IMR-90 (cell line): ENCODE measurements at places on chromosomes 3 and 15. TPM values are rescaled to one million over a fixed set of nuclear protein-coding genes. Genes with fewer than 3 reads are reported as not detected.
A peak's percentile ranks its signal among the peaks of the same experiment; 100 is the strongest.

DNA sequence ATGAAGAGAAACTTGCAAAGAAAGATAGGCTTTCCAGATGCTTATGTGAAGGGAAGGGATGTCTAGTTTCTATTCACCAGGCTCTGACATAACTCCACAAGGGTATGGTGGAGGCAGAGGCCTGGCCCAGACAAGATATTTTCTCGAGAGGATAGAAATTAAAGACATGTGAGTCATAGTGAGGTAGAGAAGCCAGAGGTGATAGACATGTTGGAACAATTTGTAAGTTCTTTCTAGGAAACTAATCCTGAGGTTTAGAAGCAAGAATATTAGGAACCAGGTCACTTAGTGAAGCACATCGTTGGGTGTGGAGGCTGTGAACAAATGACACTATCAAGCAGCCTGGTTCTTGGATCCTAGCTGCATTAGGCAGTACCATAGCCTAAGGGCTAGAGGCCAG is 176.9 kb downstream of the BBX start:
- DNase-seq, result peak; percentile 43
- H3K4me1 ChIP-seq, result peaks cover 3% of the 10 kb centered on the region
- H3K4me3 ChIP-seq, result no peak overlapping the region
- no peak overlapping the region for H3K27ac ChIP-seq

- H3K4me3 ChIP-seq, result no peak overlapping the region
- no peak overlapping the region for H3K27ac ChIP-seq
- no peaks in the 10 kb centered on the region for H3K4me1 ChIP-seq
Observed at GRCh38 chr3:137174514-137174913, 216.7 kb downstream of the IL20RB start.

DNA sequence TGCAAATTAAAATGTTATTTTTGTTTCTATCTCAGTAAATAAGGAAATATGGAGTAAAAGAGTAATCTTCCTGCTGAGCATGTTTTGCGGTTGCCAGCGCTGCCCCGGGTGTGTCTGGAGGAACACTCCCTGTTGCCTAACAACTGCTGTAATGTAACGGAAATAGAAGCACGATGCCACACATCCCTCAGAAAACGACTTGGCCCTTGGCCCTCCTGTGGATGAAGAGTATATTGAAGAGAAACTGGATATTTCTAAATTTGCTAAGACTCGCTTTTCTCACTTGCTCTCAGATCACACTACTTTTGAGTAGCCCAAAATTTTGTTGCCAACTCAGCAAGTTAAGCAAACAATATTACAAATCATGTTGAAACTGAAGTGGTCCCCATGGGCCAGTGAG is 18.9 kb downstream of the CX3CR1 start:
- peak; percentile 71 for DNase-seq
- no peaks in the 10 kb centered on the region for H3K4me1 ChIP-seq
- no peak overlapping the region for H3K4me3 ChIP-seq
- H3K27ac ChIP-seq, result no peak overlapping the region

DNA sequence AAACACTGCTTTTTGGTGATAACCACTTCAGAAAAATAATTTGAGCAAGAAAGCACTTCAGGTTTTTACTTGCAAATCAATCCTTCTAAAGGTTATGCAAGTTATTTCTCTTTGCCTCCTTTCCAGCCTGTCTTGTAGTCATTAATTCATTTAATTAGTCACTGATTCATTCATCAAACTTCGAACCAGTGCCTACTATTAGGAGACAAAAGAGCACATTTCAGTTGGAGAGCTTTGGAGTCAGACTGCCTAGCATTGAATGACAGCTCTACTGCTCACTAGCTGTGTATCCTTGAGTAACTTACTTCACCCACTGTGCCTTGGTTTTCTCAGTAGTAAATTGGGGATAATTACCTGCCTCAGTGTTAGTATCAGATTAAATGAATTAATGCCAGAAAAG is 14.9 kb upstream of the LRRC58 start:
- H3K36me3 ChIP-seq, result no peaks in the 10 kb centered on the region
- no peak overlapping the region for H3K27ac ChIP-seq
- H3K27me3 ChIP-seq, result peaks cover 22% of the 10 kb centered on the region
- H3K4me3 ChIP-seq, result no peak overlapping the region

DNA sequence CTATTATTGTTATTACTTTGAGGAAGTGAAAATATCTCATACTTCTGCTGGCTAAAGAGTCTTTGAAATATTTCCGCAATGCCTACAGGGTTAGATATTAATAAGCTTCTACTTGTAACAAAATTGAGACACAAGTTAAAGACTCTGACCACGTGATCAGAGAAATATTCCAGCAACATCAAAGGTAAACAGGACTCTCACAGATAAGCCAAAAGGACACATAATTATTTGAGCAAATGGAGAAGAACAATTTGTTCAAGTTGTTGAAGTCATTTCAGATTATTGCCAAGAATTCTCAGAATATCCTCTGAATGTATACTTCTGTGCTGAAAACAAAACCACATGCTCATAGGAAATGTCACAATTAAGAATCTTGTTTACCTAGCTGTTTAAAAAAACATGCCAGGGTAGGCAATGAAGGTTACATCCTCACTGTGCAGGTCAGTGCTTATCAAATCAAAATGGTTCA is 225.8 kb upstream of the ALCAM start:
- H3K36me3 ChIP-seq, result no peaks in the 10 kb centered on the region
- no peak overlapping the region for H3K4me3 ChIP-seq
- no peaks in the 10 kb centered on the region for H3K27me3 ChIP-seq
- H3K4me1 ChIP-seq, result no peaks in the 10 kb centered on the region
- DNase-seq, result peak; percentile 1

- H3K36me3 ChIP-seq, result no peaks in the 10 kb centered on the region
- H3K4me3 ChIP-seq, result no peak overlapping the region
- no peak for DNase-seq
- peak overlapping the region; percentile 4; the same call in 1 of the 2 replicates for H3K27ac ChIP-seq
- H3K27me3 ChIP-seq, result no peaks in the 10 kb centered on the region
- peaks cover 13% of the 10 kb centered on the region for H3K4me1 ChIP-seq
Observed at GRCh38 chr3:177347611-177348010, 150.3 kb upstream of the TBL1XR1 start.

DNA sequence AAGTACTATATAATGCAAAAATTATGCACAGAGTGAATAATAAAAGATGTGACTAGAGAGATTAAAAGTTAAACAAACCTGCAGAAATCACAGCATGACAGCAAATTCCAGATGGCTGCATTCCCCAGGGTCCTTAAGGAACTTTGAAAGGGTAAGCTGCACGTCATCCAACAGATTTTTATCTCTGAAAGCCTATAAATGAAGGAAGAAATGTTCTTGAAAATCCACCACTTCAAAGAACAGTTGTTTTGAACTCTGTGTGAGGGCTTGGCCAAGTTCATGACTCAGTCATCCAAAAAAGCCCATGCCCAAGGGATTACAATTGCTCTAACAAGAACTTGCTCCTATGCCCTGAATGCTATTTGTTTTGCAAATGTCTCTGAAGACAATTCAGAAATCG is 603.6 kb downstream of the PLOD2 start:
- no peak overlapping the region for H3K4me3 ChIP-seq
- no peaks in the 10 kb centered on the region for H3K27me3 ChIP-seq
- no peak for DNase-seq
- H3K36me3 ChIP-seq, result no peaks in the 10 kb centered on the region
- no peaks in the 10 kb centered on the region for H3K4me1 ChIP-seq

- peak; percentile 92 for DNase-seq
- no peak overlapping the region for H3K4me3 ChIP-seq
- H3K27ac ChIP-seq, result peak overlapping the region; percentile 92
- H3K27me3 ChIP-seq, result no peaks in the 10 kb centered on the region
Observed at GRCh38 chr3:4994823-4995499, 15.7 kb downstream of the BHLHE40 start.

GRCh38 chr15:77354063-77354462 is 65.8 kb downstream of the PEAK1 start:
- H3K4me1 ChIP-seq, result peaks cover 5% of the 10 kb centered on the region
- H3K27me3 ChIP-seq, result no peaks in the 10 kb centered on the region
- no peak overlapping the region for H3K27ac ChIP-seq
- no peak for DNase-seq
- H3K4me3 ChIP-seq, result no peak overlapping the region

DNA sequence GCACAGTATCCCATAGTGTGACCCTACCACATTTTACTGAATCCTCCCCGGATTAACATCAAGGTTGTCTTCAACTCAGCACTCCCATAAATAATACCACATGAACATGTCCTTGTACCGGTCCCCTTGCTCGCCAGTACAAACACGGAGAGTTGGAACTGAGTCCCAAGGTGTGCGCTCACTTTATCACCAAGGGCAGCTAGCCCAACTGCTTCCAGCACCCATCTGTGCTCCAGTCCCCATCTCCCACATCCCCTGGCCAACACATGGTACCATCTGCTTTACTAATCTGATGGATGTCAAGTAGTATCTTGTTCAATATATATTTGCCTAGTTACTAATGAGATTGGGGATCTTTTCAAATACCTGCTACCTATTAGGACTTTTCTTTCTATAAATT is 64.7 kb downstream of the ISG20 start:
- H3K27ac ChIP-seq, result no peak overlapping the region
- peaks cover 21% of the 10 kb centered on the region for H3K27me3 ChIP-seq
- no peaks in the 10 kb centered on the region for H3K36me3 ChIP-seq
- no peak overlapping the region for H3K4me3 ChIP-seq
- peaks cover 2% of the 10 kb centered on the region; the same call in 1 of the 2 replicates for H3K4me1 ChIP-seq
- no peak for DNase-seq

GRCh38 chr3:108883373-108883772 is 60.8 kb downstream of the TRAT1 start:
- no peak overlapping the region for H3K4me3 ChIP-seq
- no peak for DNase-seq
- H3K36me3 ChIP-seq, result no peaks in the 10 kb centered on the region
- no peaks in the 10 kb centered on the region for H3K4me1 ChIP-seq
- H3K27ac ChIP-seq, result no peak overlapping the region
- H3K27me3 ChIP-seq, result no peaks in the 10 kb centered on the region

DNA sequence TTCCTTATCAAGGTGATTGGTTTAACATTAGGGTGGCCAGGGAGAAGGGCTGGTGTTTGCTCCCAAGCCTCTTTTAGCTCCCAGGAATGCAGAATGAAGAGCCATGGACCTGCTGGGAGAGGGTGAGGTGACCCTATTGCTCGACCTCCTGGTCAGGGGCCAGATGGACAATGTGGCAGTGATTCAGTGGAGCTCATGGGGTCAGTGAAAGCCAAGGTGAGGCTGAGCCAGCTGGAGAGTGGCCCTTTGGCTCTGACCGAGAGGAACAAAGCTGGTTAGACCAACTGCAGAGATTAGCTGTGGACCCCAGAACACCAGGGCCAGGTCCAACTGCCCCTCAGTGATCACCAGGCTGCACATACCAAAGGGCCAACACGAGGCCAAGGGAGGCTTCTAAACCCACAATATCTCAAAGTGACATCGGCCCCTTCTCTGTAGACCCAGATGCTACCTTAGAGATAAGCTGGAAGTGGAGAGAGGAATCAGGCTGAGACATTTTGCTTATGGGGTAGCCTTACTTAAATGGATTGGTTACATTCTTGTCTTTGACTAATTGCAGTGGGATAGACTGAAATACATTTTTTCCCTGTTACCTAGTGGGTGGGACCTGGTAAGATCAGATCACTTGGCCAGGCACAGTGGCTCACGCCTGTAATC is 15.8 kb upstream of the BTBD1 start:
- no peak overlapping the region for H3K4me3 ChIP-seq
- no peak for DNase-seq
- no peaks in the 10 kb centered on the region for H3K36me3 ChIP-seq

DNA sequence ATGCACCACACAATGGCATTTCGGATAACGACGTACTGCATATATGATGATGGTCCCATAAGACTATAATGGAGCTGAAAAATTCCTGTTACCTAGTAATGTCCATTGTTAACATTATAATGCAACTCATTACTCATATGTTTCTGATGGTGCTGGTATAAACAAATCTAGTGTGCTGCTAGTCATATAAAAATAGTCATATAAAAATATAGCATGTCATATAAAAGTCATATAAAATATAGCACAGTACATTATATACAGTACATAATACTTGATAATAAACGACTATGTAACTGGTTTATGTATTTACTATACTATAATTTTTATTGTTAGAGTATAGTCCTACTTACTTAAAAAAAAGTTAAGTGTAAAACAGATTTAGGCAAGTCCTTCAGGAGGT is 50.6 kb downstream of the HACD2 start:
- H3K27ac ChIP-seq, result peak overlapping the region; percentile 63; the same call in 1 of the 2 replicates
- H3K4me3 ChIP-seq, result no peak overlapping the region
- H3K4me1 ChIP-seq, result peaks cover 8% of the 10 kb centered on the region
- H3K27me3 ChIP-seq, result no peaks in the 10 kb centered on the region

DNA sequence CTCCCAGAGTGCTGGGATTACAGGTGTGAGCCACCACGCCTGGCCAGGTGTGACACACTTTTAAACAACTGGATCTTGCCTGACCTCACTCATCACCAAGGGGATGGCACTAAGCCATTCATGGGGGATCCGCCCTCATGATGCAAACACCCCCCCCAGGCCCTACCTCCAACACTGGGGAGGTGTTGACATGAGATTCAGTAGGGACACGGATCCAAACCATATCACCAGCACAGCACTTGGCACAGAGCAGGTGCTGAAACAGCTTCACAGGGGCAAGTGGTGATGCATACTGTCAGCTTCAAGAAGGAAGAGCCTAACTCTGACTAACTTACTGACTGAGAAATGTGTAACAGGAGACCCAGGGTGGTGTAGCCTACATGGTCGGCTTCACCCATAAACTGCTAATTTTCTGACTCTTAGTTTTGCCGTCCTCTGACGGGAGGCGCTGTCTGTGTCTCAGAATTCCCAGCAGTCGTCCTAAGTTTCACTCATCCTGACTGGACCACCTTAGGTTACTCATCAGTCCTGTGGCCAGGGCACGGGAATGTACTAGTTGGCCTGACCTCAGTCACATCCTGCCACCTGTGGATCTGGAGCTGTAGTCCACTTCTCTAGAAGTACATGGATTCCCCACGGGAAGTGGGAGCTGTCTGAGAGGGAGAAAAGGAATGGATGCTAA is 81.9 kb upstream of the PLXNA1 start:
- H3K4me3 ChIP-seq, result no peak overlapping the region
- no peaks in the 10 kb centered on the region for H3K4me1 ChIP-seq
- H3K27ac ChIP-seq, result no peak overlapping the region
- no peaks in the 10 kb centered on the region for H3K27me3 ChIP-seq
- DNase-seq, result peak; percentile 12
- no peaks in the 10 kb centered on the region for H3K36me3 ChIP-seq

DNA sequence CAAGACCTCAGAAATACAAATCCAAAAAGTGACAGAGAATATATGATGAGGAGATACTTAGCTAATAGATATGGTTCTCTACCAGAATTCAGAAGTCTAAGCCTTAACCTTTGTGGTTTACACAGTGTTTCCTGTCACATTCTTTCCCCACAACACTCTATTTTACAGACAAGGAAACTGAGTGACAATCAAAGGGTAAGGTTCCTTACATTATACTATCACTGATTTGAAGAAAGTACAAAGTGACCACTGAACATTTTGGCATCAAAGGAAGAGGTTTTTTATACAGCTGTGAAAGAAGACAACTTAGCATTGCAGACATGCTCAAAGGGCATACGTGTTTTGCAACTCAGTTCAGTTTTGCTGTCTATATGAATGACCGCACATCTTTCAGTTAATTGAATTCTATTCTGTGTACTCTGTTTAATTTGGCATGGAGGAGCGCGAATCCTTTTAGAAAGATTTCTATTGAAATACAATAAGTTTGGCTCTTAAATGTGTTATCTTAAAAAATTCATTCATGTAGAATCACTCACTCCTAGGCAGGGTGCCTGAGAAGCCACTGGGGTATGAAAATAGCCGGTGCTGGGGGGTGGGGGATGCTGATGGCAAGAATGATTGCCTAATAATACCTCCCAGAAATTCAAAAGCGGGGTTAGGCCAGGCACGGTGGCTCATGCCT is 66.5 kb upstream of the SKOR1 start:
- H3K4me1 ChIP-seq, result no peaks in the 10 kb centered on the region; the same call in 1 of the 2 replicates
- no peak overlapping the region for H3K4me3 ChIP-seq
- H3K27ac ChIP-seq, result no peak overlapping the region
- H3K36me3 ChIP-seq, result no peaks in the 10 kb centered on the region
- no peaks in the 10 kb centered on the region for H3K27me3 ChIP-seq

EPHB1 gene
- total RNA-seq, result under 0.01 and 0.36 TPM in 2 replicates

SERPINI1 gene
- 0.36 and 1.1 TPM in 2 replicates for total RNA-seq

GAP43 gene
- 0.36 and 0.56 TPM in 2 replicates for total RNA-seq

TMC3 gene
- total RNA-seq, result not detected in 2 replicates

SRGAP3 gene
- total RNA-seq, result 1.1 and 1.4 TPM in 2 replicates
